WTC11 (cell line): ENCODE measurements at places on chromosomes 2 and 18.

GRCh38 chr18:59848002-59848401, 51.8 kb upstream of the PMAIP1 start:
- DNase-seq, result no peak

DNA sequence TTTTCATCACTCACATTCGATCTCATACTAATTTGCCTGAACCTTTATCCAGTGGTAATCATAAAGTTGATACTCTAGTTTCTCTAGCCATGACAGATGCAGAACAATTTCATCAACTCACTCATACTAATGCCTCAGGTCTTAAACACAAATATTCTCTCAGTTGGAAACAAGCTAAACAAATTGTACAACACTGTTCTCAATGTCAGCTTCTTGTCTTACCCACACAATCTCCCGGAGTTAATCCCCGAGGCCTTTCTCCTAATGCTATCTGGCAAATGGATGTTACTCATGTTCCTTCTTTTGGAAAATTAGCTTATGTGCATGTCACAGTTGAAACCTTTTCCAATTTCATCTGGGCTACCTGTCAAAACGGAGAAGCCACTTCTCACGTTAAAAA, 11.5 kb upstream of the CNOT11 start:
- DNase-seq, result no peak

DNA sequence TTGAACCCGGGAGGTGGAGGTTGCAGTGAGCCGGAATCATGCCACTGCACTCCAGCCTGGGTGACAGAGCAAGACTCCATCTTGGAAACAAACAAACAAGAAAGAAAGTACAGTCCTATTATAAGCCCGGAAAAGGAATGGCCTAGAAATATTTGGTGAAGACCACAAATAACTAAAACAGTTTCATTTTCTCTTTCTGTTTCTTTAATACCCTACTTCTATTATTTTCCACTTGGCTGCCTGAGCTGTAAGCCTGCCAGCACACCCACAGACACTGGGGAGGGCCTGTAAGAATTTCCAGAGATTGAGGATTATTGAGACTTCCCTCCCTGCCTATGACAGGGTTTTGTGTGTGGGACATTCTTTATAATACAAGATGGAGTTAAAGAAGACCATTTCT, 188.0 kb upstream of the DCC start:
- no peak for DNase-seq

DNA sequence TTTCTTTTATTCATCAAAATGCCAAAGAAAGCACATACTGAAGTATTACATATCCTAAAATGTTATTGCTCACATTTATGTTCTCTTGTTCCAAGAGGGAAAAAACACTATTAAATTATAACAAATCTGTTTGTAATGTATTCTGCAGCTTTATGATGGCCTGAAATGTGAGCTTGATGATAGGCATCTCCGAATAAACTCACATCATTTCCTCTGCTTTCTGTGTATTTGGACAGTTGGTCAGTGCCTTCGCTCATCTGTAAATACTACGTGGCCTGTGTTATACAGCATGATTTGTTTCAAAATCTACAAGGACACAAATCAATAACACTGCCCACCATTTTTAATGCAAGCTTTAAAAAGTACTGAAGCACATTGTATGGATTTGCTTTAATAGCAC, 672.8 kb upstream of the SYT4 start:
- DNase-seq, result no peak

DNA sequence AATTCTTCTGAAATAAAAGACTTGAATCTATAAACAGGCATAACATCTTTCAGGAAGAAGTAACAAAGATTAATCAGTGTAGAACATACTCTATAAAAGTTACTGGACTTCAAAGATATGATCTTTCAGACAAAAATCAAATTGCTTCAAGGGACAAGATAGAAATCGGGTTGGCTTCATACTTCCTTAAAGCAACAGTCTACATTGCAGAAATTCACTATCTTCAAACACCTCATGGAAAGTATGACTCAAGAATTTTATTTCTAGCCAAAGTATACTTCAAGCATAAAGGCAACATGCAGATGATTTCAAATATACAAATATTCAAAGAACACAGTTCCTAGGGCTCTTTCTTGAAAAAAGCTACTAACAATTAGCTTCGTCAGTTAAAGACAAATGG, 240.7 kb downstream of the SRBD1 start:
- DNase-seq, result no peak

DNA sequence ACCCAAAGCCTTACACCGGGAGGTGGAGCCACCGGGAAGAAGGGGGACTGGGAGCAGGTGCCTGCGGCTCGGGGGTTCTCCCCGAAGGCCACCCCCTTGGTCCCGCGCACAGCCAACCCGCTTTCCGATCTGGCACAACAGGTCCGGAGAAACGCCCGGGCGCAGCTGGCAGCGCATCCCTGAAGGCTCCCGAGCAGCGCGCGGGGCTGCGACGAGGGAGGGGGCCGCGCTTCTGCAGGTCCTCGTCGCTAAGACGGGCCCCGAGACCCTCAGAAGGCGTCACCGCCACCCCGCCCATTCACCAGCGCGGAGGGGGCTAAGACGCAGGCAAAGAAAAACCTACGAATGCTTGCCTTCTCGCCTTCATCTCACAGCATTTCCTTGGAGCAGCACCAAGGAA, 1.8 kb downstream of the CBLN2 start:
- peak; percentile 21 for DNase-seq

DNA sequence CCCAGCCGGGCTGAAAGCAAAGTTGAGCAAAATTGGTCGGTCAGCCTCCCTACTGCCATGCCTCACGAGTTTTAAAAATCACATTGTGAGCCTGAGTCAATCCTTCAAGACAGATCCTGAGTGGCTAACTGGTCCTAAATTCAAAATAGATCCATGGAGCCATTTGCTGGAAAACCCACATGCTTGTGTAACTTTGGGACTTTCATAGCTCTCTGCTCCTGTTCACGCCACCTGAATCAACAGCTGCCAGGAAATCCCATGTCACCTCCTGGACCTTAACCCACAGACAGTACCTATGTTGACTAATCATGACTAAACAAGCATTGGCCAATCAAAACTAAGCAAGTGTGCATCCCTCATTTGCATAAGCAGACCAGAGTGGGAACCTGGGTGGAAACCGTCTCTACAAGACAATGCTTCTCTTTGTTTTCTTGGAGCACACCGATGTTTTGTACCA, 42.8 kb upstream of the LDLRAD4 start:
- no peak for DNase-seq

GRCh38 chr2:222753251-222753824, 81.9 kb downstream of the MOGAT1 start:
- DNase-seq, result no peak

DNA sequence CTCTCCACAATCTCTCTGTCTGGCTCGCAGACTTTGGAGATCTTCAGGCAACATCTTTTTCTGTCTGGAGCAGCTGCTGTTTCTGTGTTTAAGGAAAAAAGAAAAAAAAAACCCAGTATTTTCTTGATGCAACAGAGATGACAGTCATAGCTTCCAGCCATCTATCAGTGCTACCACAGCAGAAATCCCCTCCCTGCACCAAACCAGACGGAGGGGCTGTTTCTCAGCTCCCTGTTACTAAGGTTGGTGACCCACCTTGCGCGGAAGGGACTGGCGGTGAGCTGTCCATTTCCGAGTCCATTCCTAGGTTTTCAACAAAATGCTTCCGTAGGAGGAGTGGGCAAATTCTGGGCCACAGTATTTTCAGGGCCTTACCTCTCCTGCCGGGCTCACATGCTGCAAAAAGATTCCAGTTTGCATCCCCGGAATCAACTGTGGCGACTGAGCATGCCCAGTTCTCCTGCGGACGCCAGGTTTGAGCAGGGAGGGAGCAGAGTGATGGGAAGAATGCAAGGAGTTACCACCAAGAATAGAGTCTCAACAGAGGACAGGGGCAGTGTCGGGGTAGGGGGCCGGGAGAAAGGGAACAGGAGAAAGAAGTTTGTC, 1.2 kb downstream of the SLC4A10 start:
- peak; percentile 66 for DNase-seq

DNA sequence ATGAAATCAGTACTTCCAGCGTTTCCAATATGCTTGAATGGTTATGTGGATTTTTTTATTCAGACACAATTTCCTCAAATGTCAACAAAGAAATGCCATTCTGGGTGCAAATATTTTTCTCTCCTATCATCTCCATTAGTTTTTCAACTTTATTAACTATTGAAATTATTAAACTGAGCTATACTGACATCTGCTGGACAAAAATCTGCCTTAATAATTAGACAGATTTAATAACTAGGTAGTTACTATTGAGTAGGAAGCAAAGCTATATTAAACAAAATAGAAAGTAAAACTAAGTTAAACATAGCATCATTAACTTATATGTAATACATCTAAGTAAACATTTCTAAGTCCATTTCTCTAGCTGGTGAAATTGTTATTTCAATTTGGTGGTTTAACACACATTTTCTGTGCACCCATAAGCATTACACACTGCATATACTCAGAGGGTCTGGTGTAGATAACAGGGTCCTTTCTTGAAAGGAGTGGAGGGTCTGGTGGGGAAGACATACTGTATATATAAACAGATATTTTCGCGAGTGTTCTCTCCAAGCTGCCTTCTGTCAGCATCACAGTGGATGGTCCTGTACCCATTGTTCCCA, 77.0 kb downstream of the LANCL1 start:
- DNase-seq, result no peak

DNA sequence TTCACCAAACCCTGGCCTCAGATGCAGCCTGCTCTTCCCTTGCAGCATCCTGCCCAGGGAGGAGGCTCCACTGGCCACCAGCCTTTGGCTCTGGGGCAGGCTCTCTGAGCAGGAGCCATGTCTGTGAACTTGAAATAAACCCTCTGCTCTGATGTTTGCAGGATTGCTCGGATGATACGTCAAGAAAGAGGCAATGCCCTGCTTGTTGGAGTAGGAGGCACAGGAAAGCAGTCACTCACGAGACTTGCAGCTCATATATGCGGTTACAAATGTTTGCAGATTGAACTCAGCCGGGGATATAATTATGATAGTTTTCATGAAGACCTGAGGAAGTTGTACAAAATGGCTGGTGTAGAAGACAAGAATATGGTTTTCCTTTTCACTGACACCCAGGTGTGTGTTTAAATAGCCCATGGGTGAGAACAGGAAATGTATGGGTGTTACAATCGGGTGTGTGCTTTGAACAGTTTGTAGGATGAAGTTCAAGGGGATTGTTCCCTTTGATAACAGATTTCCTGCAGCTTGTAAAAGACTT, 177.9 kb downstream of the DNAH6 start:
- no peak for DNase-seq

- DNase-seq, result no peak
These were observed 700.5 kb upstream of the CHAC2 start for GRCh38 chr2:53067056-53067455.

DNA sequence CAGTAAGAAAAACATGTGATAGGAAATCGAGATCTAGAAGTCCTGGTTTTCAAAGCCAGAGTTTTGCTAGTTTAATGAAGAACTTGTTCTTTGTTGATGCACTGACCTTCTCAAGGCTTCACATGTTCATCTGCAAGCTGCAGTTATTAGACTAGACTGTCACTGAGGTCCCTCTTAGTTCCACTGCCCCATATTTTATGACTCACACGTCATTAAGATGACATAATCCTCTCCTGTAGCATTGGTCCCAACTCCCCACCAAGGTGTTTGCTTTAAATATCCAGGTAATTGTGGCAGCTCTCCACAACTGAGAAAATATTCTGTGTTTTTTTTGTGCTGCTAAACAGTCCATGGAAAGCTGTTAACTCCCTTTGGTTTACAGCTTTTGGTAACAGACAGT, 149.7 kb downstream of the MREG start:
- no peak for DNase-seq

DNA sequence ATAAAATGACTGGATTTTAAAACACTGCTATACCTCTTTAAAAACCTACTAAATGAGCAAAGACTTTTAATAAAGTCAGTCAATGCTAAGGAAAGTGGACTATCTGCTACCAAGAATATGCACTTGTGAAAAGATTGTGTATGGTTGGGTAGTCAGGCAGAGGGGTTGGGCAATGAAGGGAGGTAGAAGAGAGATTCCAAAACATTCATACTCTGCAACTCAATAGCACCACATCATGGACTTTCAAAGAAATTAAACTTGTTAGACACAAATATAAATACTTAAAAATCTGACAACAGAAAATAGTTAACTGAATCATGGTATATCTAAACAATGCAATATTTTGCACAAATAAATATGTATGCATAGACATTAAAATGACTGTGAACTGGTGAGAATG, 139.9 kb upstream of the MAPRE2 start:
- no peak for DNase-seq

GRCh38 chr18:8526332-8526731, 82.9 kb upstream of the RAB12 start:
- no peak for DNase-seq

DNA sequence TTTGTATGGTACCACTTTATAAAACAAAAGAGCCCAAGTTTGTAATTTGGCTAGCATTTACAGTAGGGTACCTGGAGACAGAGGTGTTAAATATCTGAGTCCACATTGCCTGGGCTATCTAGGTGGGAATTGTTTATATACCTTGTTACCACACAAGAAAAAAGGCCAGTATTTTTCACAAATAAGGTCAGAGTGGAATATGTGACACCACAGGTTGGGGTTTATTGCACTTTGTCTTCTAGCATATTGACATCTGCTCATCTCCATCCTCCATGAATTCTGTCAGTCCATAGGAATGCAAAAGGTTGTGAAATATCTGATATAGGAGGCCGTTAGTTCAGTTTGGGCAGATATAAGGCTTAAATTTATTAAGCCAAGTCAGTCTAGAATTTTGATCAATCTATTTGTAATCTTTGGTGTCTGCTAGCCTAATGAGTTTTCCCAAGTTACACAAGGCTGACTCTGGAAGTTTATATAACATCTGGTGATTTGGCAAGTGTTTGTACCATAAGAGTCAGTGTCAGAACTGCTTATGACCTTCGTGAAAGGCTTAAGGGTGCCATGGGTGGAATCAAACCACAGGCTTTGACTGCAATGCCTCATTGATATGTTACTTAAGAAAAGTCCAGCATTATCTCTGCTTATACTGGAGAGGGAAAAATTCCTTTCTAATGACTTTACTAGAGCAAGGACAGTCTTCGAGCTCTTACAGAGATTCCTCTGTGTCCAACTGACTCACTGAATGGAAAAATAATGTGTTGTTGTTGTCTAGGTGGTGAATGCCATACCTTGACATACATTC, 11.3 kb upstream of the DPP4 start:
- DNase-seq, result no peak

GRCh38 chr2:9154061-9154460, 52.6 kb upstream of the ASAP2 start:
- DNase-seq, result no peak

- DNase-seq, result no peak
These were observed 113.4 kb downstream of the EIPR1 start for GRCh38 chr2:3264010-3264744.

GRCh38 chr2:145245268-145245870, 725.5 kb upstream of the ZEB2 start:
- no peak for DNase-seq

GRCh38 chr2:129775952-129776653, 203.4 kb upstream of the RAB6C start:
- no peak for DNase-seq
